Suppressor macrophage treated with lipopolysaccharide for 1 hour (primary cell): ENCODE measurements at places on chromosomes 1 and 21.
A peak's percentile ranks its signal among the peaks of the same experiment; 100 is the strongest.

GRCh38 chr1:159953536-159954515 lies at the start of gene SLAMF9:
TSS of gene SLAMF9 (minus strand) at chr1:159954237. CDS start at chr1:159954137, 100 bp downstream.
- DNase-seq, result peak; percentile 86

DNA sequence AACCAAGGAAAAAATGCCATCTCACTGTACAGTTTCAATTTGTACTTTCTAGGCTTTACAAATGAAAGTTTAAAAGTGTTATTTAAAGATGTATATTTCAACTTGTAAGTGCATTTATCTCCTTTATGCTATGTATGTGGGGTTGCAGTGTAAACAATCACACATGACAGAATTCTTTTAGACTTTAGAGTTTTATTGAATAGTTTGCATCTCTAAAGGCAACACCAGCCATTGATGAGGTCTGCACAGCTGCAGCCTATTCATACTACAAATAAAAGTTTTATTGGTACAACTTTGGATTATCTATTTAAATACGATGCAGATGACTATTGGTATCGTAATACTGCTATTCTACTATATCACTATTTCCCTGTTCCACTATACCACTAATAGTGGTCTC lies 894.4 kb upstream of the B3GALT2 start:
- no peak for DNase-seq

DNA sequence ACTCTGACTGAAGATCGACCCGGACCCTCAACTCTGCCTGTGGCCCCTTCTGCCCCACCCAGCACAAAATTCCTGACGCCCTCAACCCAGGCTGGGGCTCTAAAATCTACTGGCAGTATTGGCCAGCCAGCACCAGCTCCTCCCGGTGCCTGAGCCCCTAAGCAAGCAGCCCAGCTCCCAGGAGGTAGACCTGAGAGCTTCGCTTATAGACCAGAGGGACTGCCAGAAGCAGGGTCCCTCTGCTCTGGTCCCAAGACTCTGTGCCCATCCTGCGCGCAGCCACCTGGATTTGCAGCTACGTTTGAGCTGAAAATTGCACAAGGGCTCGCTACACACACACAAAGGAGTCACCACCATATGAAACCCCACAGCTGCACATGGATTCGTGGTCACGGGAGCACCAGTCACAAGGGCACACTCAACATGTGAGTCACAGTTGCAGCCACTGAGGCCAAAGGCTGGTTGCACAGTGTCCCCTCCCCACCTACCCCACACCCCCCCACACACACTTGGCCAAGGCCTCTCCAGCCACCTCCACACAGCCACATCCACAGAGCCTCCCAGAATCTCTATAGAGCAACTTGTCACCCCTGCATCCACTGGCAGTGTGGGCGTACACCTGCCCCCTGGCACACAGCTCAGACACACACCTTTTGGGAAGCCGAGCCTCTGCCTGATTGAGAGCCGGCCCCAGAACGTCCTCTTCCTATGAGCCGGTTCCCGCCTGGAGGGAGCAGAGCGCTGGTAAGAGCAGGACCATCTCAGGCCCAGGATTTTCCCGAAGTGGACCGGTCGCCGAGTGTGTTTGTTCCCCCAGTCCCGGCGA lies 1.1 kb upstream of the DMBX1 start:
- DNase-seq, result peak; percentile 72

GRCh38 chr1:37951041-37951782 lies 4.4 kb upstream of the INPP5B start:
- DNase-seq, result peak; percentile 24

DNA sequence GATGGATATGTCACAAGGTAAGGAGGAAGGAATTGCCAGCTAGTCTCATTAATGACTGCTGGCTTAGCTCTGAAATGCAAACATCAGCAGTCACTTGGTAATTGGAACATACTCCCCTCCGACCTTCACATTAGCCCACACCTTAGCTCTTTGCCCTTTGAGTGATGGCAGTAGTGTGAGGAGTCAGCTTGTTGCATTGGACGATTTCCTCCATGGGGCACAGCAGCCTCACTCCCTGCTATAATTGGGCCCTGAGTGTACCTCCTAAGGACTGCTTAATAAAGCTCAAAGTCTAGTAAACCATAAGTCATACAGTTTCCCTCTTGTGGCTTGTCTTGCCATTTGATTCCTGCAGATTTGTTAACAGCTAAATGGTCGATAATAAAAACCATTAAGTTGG lies 19.4 kb downstream of the METTL13 start:
- no peak for DNase-seq

GRCh38 chr1:9399510-9400424 lies 107.1 kb downstream of the SPSB1 start:
- peak; percentile 30 for DNase-seq

GRCh38 chr1:115710859-115711624 lies 57.5 kb downstream of the CASQ2 start:
- DNase-seq, result no peak

DNA sequence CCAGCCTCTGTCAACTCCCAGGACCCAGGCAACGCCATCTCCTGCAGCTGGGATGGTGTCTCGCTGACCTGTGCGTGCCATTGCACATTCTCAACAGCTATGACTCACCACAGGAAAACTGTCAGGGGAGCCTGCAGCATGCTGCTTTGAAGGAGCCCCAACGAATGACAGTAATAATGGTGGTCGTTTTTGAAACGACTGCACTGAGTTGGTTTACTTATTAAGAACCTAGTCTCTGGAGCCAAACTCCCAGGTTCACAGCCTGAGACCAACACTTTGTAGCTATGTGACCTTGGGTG lies 21.6 kb downstream of the TCEA3 start:
- peak; percentile 44 for DNase-seq

DNA sequence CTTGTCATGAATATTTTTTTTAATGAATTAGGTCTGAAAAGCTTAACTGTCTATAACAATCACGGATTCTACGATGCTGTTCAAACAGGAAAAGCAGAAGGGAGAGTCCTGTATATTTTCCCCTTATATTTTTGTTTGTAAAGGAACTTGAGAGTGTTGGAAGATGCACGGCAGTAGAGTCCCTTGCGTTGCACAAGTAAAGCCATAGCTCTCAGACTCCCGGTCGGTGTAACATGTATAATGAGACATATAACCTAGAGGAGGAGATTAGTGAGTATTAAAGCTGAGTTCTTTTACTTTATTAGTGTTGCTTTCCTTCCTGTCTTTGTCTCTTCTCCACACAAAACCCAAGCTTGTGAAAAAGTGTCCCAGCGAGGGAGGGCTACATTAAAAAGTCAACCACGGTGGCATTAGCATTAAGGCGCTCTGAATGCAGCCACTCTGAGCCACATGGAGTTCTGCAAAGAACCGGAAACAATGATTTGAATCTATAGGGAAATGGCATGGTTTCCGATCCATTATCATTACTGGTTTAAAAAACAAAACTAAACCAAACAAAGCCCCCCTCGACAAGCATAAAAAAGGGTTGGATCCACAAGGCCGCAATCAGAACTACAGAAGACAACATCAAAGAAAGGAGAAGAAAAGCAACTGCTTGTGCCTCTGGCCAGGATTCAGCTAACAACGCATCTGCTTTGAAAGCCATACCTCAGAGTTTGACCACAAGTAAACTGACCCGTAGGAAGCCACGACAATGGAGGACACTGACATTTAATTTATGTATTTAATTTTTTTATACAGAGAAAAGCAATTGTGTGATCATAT lies 356.8 kb downstream of the LMO4 start:
- DNase-seq, result no peak

DNA sequence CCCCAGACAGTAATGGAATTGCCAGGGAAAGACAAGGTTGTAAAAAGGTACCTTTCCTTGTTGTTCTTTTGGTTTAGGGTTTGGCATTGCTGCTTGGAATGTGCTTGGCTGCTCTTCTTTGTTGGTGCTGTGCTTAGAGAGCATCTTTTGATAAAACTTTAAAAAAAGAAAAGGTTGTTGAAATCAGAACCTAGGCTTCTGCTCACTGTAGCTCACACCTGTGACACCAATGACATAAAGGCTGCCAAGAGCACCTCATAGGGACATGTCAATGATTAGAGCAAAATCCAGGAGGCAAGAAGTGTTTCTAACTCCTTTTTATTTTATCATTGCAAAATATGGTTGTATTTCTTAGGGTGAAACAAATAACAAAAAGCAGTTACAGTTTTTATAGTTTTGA lies 28.9 kb downstream of the CLEC20A start:
- no peak for DNase-seq

DNA sequence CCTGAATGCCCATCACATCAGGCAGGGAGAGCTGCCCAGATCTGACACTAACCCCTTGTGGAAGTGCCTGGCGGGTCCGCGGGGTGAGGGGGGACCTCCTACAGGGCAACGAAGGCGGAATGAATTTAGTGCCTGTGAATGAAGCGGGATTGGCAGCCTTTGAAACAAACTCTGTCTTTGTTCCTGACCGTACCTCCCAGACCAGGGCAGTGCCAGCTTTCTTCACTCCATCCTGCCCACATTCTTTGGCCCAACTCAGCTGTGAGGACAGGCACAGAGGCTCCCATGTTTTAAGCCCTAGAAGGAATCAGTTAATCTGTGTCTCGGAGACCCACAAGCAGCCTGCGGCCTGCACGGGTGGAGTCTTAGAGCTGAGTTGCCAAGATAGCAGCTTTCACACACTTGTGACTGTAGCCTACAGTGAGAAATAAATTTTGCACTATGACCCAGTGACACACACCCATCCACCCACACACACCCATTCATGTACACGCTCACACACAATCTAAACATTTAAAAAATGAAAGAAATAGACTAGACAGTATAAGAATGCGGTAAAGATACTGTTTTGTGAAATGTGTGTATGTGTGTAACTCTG lies 60.1 kb upstream of the USP24 start:
- DNase-seq, result peak; percentile 34

DNA sequence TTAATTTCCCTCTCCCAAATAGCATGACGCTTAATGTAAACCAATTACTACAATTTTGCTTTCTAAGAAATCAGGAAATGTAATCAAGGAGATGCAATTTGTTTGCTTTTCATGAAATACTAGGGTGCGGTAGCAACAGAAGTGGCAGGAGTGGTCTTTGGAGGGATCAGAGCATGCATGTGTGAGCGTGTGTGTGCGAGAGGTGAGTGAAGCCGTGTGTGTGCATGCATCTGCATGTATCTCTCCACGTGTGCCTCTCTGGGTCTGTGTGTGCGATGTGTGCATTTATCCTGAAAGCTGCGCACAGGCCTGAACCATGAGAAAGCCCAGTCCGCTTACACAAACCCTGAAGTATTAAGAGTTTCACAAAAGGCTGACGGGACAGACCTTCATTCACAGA lies 249.8 kb upstream of the C1orf174 start:
- no peak for DNase-seq

GRCh38 chr1:15994590-15995351 lies 9.3 kb upstream of the SRARP start:
- DNase-seq, result peak; percentile 88

GRCh38 chr1:150322310-150322709 lies 977 bp downstream of the PRPF3 start:
- DNase-seq, result peak; percentile 87

DNA sequence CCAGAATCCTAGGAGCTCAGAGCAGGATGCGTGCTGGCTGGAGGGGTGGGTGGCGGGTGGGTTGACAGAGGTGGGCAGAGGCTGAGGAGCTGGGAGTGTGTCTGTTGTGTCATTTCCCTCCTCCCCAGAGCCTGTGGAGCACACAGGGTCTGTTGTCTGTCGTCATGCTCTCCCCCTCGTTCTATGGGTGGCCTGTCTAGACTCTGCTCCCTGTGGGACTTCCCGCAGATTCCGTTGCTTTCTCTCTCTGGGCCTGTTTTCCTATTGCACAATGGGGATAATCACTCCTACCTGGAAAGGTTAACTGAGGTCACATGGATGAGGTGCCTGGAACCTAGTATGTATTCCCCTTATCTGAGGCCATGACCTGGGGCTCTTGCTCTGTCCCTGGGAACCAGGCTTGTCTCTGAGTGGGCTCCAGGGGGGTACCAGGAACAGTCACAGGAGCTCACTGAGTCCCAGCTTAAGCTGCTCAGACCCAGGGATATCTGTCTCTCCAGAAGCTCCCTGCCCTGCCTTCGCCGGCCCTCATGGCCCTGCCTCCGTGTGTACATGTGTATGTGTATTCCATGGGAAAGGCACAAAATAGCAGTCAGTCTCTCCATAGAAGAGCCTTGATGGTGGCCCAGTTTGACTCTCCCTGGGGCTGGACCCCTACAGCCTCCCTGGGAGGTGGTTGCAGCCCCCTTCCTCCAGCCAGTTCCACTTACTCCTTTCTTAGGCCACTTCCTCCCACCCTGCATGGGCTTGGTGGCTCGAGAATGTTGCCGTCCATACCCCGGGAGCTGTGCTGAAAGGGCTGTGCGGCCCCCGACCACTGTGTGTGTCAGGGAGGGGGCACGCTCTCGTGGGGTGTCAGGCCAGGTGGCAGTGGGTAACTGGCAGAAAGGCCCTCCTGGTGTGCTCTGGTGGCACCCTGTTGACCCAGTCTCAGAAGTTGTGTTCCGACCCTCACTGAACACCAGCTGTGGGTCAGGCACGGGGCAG lies 17.9 kb downstream of the PTPRF start:
- no peak for DNase-seq

DNA sequence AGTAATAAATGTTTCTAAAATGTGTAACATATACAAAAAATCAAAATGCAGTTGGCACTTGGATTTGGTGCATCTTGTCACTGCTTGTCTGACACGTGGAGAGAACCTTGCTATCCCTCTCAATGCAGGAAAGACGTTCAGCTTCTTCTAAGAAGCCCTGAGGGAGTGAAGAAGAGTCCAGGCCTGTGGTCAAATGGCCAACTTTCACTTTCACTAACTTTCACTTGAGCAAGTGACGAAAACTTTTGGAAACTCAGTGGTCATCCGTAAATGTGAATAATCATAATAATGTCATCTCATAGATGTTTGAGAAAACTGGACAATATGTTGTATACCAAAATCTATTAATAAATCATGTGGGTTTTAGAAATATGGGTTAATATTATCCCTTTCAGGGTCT lies 61.9 kb downstream of the ERG start:
- peak; percentile 31 for DNase-seq
